ENCODE measurements at places on chromosomes 16 and 17.

DNA sequence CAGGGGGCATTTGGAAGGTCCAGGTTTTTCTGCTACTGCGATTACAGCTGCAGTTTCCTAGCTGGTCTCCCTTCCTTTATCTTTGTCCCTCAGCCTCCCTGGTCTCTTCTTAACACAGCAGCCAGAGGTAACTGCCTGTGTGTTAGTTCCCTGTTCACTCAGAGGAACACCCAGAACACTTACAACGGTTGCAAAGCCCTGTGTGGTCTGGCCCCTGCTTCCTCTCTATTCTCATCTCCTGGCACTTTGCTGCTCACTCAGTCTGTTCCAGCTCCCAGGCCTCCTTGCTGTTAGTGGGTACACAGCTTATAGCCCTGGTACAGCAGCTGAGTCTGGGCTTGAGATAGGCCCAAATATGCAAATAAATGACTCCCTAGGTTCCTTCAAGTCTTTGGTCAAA, 16.4 kb downstream of the NTN1 start:
- no peak for DNase-seq

- no peak for DNase-seq
These were observed 39.0 kb downstream of the PRKCA start for GRCh38 chr17:66341462-66341861.

GRCh38 chr16:57517397-57518367, 18.7 kb downstream of the CCDC102A start:
- no peak for DNase-seq

DNA sequence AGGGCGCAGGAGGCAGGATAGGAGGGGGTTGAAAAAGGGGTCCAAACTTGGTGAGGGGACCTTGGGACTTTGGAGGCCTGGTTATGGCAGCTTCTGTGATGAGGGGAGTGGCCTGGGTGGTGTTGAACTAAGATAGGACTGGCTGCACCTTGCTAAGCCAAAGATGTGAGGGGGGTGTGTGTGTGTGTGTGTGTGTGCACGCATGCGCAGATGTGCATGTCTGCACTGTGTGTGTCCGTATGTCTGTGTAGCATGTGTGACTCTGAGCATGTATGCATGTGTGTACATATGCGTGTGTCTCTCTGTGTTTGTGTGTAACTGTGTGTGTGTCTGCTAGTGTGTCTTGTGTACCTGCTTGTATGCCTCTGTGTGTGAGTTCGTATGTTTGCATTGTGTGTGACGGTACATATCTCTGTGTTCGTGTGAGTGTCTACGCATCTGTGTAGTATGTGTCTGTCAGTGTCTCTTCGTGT, 4.1 kb downstream of the SLC16A5 start:
- DNase-seq: no peak

GRCh38 chr17:80969030-80969673, 22.5 kb upstream of the CHMP6 start:
- DNase-seq: no peak
